ENCODE measurements at places on chromosomes 11 and 22. TPM values are rescaled to one million over a fixed set of nuclear protein-coding genes. Genes with fewer than 3 reads are reported as not detected.

- no peak for DNase-seq
Observed at GRCh38 chr11:90500922-90501568, 278.2 kb upstream of the CHORDC1 start.

DNA sequence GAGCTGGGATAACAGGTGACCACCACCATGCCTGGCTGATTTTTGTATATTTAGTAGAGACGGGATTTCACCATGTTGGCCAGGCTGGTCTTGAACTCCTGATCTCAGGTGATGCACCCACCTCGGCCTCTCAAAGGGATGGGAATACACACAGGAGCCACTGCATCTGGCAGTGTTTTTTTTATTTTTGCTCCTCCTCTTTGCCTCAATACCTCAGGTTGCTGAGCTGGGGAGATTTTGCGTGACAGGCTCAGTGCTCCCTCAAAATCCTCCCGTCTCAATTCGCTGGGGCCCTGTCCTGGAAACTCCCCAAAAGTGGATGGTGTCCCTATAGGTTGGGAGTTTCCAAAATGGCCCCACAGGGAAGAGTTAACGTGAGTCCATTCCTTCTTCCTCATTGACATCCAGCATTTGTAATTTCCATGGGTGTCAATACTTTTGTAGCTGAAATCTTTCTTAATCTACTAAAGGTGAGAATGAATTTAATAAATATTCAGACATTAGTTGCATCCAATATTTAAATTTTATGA lies 71.8 kb downstream of the GGTLC2 start:
- no peak for DNase-seq

DNA sequence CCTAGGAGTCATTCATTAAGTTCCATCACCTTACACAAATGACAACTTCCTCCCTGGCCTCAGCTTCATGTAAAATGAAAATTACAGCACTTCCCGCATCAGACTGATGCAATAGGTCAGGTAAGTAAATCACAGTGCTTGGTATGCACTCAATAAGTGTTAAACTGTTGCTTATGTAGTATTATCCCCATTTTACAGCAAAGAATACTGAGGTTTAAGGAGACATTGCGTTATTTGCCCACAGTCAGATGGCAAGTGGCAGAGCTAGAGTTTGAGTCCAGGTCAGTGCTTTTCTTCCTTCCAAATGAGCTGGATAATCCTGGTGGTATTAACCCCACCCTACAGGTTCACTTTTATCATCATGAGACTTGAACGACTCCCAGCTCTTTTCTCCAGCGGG lies 29.7 kb downstream of the WT1 start:
- no peak for DNase-seq

DNA sequence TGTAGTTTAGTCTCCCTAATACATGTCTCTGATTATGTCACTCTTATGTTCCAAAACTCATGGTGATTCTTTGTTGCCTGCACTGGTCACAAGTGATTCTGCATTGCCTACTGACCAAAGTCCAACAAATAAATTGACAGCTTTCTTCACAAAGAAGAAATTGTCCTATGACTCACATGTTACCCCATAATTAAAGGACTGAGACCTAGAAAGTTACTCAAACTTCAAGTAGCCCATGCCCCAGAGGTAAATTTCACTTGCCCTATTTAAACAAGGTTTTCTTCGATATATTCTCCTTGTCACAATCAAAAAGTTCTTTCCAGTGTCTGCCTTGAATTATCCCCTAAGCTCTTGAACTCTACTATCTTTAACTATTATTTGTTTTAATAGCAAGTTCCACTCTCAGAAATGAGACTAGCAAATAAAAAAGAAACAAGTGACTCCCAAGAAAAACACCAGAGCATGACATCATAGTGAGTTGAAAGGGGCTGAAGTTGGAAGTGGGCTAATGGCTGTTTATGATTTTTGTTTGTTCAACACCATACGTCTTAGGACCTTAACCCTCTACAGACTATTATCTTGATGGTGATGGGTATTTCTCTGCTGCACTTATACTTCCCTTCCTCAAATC lies 94.5 kb upstream of the BLID start:
- peak; percentile 53 for DNase-seq

GRCh38 chr11:61776561-61777075 lies 15.8 kb downstream of the TMEM258 start:
- peak; percentile 68 for DNase-seq

DNA sequence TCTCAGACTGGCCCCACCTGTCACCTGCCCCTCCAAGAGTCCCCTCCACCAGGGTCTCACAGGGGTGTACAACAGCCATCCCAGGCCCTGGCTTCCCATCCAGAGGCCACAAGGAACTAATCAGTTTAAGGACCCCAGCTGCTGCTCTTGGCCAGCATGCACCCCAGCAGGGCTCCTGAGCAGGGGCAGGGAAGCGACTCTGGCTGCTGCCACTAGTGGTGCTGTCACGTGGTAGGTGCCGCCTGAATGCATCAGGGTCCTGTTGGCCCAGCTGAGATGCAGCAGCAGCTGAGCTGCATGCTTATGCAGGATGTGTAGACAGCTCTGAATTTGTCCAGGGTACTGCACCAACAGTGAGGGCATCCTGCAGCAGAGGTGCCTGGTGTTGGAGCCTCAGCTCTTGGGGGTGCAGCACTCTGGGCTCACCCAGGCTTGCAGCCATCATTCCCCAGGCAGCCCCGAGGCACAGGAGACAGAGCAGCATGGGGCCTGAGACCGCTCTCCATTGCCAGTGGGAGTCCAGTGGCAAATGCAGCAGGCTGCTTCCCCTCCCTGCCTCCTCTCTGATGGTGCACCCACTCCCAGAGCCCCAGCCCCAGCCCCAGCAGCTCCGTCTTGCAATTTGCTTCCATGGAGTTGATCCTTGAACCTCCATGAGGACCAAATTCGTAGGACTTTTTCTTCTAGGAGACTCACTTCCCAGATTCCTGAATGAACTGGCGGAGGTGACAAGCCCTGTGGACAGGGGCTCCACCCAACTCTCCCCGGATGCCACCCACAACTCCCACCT lies 98.7 kb downstream of the MPPED1 start:
- no peak for DNase-seq

DNA sequence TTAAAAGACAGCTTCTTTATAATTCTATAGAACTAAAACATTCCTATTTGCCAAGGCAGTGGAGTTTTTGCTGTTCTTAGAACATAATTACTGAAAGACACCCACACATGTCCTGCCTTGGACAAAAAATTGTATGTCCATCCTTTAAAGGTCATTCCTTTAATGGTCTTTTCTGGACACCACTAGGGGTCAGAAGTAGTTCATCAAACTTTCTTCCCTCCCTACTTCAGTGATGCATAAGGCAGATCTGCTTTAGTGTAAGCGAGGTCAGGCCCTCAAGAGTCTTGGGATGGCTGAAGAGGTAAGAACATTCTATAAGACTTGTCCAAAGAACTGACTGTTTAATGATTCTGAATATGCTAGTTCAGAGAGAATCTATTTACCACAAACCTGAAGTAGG lies 4.3 kb upstream of the OR51V1 start:
- peak; percentile 90 for DNase-seq

DNA sequence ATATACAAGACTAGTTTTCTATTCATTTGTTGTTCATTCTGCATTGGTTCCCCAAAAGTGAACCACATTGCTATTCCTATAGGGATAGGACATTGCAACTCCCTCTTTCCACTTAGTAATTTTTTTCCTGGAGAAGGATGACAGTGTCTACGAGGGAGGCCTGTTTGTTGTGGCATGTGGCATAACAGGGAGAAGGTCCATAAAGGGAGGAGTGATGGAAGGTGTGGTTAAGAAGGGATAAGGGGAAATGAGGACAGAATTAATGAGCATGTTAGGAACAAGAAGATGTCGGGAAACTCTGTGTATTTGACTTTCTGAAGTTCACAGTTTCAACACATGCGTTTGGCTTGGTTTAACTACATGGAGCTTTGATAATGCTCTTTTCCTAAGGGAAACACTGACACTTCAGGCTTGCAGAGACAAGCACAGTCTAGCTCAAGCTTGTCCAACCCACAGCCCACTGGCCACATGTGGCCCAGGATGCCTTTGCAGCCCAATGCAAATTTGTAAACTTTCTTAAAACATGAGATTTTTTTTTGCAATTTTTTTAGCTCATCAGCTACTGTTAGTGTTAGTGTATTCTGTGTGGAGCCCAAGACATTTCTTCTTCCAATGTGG lies 149.7 kb downstream of the TRPC6 start:
- DNase-seq = no peak

GRCh38 chr11:120013325-120014250 lies 124.3 kb downstream of the TRIM29 start:
- DNase-seq = peak; percentile 10

DNA sequence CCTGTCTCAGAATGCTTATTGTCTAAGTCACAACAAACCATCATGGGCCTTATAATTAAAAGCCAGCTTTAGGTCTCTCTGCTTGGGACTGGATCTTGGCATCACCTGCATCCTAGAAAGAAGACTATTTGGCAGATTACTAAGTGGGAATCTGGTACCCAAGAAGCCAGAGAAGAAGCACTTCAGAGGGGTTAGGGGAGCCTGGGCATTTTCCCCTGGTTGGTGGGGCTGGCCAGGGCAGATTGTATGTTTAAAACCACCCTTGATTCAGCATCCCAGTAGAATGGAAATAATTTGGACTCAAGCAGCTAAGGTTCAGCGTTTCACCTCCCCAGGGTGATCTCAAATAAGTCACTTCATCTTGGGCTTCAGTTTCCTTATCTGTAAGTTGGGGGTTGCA lies 193.7 kb downstream of the MIAT start:
- DNase-seq = no peak

DNA sequence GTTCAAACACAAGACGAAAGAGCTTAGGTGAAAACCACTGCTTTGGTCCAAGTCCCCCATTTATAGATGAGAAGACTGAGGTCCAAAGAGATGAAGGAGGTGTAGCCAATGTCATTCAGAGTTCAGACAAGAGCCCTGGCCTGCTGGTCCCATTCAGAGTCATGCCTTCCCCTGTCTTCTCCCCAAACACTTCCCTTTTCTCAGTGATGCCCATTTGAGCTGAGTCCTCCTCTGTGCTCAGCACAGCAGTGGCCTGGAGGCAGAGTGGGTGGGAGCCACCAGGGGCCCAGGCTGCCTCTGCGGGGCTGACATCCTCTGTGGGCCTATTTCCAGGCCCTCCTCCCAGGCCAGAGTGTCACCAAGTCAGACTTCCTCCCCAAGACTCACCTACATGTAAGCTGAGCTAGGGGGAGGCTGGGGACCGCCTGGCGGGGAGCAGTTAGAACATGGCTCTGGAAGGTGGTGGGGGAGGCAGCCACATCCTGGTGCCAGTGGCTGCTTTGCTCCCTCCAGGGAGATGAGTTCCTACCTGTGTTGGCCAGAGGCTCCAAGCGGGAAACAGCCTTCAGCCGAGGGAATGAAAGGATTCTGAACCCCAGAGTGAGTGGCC lies 22.4 kb upstream of the LRRC10B start:
- no peak for DNase-seq

- no peak for DNase-seq
Observed at GRCh38 chr11:113647856-113648255, 58.3 kb downstream of the TMPRSS5 start.

DNA sequence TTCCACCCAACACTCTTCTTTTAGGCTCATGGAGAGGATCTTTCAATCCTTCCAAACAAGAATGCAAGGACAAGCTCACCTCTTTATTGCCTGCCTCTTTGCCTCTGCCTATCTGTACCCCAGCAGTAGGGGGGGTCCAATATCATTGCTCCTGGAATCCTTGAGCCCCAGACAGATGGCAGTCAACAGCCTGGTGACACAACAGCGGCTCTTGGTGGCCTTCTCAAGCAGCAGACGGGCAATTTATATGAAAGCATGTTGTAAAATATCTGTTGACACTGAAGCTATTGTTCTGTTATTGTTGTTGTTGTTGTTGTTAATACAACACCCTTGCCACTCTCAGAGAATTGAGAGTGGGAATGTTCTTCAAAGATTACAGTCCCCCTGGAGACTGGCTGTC lies 480.0 kb upstream of the CADM1 start:
- no peak for DNase-seq

- DNase-seq = peak; percentile 83
Observed at GRCh38 chr22:46971099-46971763, 208.8 kb downstream of the TBC1D22A start.

DNA sequence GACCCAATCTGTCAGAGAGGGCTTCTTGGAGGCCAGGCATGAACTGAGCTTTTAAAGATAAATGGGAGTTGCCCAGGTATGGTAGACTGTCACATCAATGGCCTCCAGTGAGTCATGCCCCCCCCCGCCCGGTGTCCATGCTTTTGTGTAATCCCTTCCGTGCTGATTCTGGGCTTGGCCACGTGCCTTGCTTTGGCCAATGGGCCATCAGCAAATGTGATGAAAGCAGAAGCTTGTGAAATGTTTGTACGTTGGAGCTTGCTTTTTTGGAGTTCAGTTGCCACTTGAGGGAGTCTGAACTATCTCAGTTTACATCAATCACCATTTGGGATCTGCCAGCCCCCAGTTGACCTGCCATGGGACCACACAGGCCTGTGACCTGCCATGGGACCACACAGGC lies 4.3 kb upstream of the THY1 start:
- DNase-seq = no peak

GRCh38 chr11:69174841-69175240 lies 19.1 kb downstream of the SMIM38 start:
- DNase-seq = no peak

- peak; percentile 2 for DNase-seq
Observed at GRCh38 chr11:15590132-15590531, 475.4 kb downstream of the INSC start.

DNA sequence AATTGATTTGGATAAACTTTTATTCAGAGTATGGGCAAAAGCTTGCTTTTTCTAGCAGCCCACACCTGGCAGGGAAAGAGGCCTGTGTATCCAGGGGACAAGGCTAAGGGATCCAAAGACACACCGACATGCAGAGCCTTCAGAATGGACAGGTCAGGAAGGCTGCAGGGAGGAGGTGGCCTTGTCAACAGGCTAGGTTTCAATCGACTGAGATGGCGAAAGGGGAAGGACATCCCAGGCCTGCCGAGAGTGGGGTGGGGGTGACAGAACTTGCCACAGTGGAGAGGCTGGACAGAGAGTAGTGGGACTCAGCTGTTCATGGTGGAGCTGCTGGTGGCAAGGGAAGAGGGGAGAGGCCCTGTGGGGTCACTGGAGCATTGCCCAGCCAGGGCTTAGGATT lies 5.3 kb upstream of the SLC39A13 start:
- no peak for DNase-seq

GRCh38 chr11:2704896-2705606 lies 5.3 kb upstream of the KCNQ1OT1 start:
- no peak for DNase-seq

GRCh38 chr22:42404266-42404665 lies 27.9 kb downstream of the NFAM1 start:
- DNase-seq = no peak

GRCh38 chr22:46297151-46297812 lies 612 bp downstream of the GTSE1 start:
- DNase-seq = peak; percentile 35

GRCh38 chr11:61092280-61092766 lies 10.0 kb upstream of the CD5 start:
- DNase-seq = no peak

DERL3 gene
- total RNA-seq = 0.18 TPM

TMEM121B gene
- under 0.01 TPM for total RNA-seq

PKDREJ gene
- total RNA-seq = not detected

TYR gene
- not detected for total RNA-seq

MYBPC3 gene
- not detected for total RNA-seq

OR52E8 gene
- not detected for total RNA-seq

SCGB1C1 gene
- total RNA-seq = not detected

All from IMR-90 (cell line).